ENCODE measurements at places on chromosomes 13 and 19. TPM values are rescaled to one million over a fixed set of nuclear protein-coding genes. Genes with fewer than 3 reads are reported as not detected.

GRCh38 chr19:36090910-36091695 is 19.8 kb upstream of the OVOL3 start:
- no peaks in the 10 kb centered on the region for H3K36me3 ChIP-seq
- H3K4me3 ChIP-seq = no peak overlapping the region
- H3K4me1 ChIP-seq = no peaks in the 10 kb centered on the region

GRCh38 chr13:37666036-37666435 is 67.5 kb upstream of the POSTN start:
- no peak overlapping the region for H3K27ac ChIP-seq
- no peaks in the 10 kb centered on the region for H3K36me3 ChIP-seq
- no peaks in the 10 kb centered on the region for H3K4me1 ChIP-seq

DNA sequence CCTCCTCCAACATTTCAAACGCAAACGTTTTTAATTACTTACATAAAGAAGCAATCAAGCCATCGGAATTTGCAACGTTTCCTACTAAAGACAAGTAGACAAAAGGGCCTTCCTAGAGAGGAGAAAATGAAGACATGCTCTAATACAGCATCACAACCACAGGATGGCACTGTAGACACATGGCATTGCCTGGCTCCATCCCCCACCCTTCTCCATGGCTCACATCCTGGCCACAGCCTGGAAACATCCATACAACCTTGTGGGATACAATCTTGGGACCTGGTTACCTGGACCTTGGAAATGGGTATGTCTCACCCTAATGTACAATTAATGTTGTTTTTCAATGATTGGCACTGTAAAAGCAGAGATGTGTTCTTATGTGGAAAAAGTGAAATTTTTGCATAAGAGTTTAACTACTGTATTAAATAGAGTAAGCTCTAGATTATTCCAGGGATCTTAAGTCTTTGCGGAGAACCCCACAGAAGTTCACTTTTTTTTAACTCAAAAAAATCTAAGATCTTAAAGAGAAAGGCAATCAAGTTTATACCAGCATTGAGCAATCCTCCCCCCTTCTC is 21.5 kb downstream of the EBPL start:
- H3K27me3 ChIP-seq = no peaks in the 10 kb centered on the region
- H3K4me1 ChIP-seq = no peaks in the 10 kb centered on the region
- no peak overlapping the region for H3K4me3 ChIP-seq
- no peaks in the 10 kb centered on the region for H3K36me3 ChIP-seq

The APOC1 gene
- total RNA-seq = 4.6 TPM

The SRRM5 gene
- total RNA-seq = 0.24 TPM

The C19orf85 gene
- total RNA-seq = not detected
